ENCODE measurements at places on chromosomes 3 and 15.

DNA sequence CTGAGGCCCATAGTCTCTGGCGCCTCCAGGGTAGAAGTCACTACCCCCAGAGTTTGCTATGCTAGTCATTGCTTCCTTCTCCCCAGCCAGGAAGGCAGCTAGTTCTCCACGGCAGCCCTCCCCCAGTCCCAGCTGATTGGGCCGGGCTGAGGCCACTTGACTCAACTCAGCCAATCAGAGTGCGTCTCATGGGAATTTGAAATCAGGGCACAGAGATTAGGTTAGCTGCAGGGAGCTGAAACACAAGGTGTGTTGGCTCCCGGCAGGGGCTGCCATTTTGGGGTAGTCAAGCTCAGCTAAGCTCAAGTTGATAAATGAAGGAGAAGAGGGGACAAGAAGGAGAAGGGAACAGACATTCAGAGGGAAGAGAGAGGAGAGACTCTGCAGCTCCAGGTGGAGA, 32.8 kb downstream of the LINGO1 start:
- no peak for DNase-seq

DNA sequence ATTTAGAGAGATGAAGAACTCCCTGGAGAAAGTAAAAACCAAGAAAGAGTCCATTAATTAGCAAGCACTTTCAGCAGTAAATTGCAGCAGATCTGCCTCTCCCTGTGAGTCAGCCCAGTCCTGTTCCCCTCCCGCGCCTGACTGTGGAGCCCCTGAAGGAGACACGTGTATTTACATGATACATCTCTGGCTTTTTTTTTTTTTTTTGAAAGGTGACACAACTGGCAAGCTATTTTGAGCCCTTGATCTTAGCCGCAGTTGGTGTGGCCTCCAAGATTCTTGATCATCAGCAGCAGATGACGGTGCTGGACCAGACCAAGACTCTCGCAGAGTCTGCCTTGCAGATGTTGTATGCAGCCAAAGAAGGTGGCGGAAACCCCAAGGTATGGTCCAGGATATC, 271.8 kb upstream of the TPM1 start:
- DNase-seq = no peak

GRCh38 chr15:43930556-43930955, 103.8 kb downstream of the WDR76 start:
- DNase-seq = no peak

- DNase-seq = no peak
Measured at GRCh38 chr15:38532728-38533127, 31.9 kb downstream of the RASGRP1 start.

- DNase-seq = no peak
Measured at GRCh38 chr3:116930786-116931185, 221.2 kb downstream of the TUSC7 start.

- no peak for DNase-seq
Measured at GRCh38 chr3:146839727-146840375, 234.7 kb upstream of the PLSCR5 start.

GRCh38 chr3:46966811-46967210, 9.7 kb downstream of the CCDC12 start:
- DNase-seq = no peak

- no peak for DNase-seq
Measured at GRCh38 chr3:133870822-133871221, 24.9 kb downstream of the RAB6B start.

DNA sequence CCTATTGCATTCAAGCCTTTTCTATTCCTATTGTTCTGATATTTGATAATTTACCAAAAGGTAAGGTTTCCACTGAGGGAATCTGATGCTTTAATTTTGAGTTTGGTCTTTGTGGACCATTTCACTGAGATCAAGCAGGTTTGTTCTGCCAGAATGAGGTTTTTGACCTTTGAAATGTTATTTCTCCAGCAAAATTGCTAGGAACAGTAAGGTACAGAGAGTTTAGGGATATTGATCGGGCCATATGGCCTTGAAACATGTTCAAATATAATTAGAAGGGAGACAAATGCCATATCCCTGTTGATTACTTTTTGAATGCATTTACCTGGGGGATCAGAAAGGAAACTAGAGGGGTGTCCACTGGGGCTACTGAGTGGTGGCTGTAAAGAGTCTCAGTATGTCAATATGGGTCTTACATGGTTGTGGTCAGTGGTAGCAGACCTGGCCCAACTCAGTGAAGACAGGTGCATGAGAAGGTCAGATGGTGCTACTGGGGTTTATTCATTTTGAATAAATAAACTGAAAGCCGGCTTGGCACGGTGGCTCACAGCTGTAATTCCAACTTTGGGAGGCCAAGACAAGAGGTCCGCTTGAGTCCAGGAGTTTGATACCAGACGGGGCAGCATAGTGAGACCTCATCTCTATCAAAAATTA, 100.2 kb downstream of the SV2B start:
- DNase-seq = no peak

DNA sequence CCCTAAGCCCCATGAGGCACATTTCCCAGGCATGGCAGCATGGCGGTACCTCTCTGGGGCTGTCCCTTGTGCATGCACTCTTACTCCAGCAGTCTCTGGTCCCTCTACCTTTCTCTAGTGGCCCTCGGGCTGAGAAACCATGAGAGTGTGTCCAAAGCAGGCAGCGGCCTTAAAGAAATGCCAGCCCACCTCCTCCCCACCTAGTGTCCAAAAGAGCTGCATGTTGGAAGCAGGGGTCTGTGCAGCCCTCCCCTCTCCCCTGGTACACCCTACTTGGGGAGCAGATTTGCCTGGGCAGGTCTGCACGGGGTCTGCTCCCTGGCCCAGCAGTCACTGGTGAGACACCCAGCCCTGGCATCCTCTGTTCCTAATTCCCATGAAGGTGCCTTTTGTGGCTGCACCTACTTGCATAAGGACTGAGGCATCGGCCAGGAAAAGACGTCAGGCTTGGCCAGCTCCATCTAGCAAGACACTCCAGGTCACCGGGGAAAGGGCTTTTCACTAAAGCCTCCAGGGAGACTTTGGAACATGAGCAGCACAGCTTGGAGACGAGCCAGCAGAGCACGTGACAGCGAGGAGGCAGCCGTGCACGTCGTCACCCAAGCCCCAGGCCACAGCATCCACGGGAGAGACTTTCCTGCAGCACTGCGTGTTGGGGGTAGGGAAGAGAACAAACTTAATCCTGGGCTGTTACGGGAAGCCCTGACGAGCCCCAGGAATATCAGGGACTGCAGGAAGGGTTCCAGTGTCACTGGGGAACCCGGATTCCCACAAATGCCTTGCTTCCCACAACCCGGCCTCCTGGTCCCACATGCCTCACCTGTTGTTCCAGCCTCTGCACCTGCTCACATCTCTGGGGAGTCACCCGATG, 38.8 kb downstream of the TM2D3 start:
- DNase-seq = no peak

GRCh38 chr15:59177317-59177660, 29.4 kb upstream of the LDHAL6B start:
- no peak for DNase-seq

GRCh38 chr3:132232231-132232792, 84.9 kb upstream of the ACP3 start:
- DNase-seq = no peak

GRCh38 chr3:132378846-132379245, 38.5 kb upstream of the DNAJC13 start:
- DNase-seq = no peak

DNA sequence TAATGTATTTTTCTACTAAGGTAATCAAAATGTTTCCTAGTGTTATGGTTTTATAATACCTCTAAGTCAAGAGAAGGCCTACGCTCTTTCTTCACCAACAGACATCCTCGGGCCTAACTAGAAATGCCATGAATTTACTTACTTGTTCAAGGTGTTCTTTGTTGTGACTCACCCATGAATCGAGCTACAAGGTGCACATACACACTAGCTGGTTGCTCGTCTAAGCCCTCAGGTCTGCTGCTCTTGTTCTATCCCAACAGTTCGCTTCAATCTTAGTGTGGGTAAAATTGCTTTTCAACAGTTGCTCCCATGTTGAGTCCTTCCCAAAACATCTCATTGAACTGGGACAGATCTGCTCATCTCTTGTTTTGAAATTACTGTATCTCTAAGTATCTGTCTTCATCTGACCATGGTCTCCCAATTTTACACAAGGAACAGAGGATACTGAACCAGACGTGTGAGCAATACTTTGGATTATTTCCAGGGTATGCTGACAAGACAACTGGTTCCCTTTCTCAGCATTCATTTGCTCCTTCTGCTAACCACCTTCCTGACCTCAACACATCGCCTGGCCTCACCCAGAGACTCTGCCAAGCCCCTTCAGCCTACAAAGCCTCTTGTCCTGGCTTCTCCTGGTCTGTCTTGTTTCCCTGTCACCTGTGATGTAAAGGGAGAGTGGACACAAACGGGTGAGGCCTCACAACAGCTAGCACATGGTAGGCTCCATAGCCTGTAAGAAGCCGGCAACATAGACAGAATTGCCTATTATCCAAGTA, 84.2 kb downstream of the NEDD4 start:
- DNase-seq = no peak

DNA sequence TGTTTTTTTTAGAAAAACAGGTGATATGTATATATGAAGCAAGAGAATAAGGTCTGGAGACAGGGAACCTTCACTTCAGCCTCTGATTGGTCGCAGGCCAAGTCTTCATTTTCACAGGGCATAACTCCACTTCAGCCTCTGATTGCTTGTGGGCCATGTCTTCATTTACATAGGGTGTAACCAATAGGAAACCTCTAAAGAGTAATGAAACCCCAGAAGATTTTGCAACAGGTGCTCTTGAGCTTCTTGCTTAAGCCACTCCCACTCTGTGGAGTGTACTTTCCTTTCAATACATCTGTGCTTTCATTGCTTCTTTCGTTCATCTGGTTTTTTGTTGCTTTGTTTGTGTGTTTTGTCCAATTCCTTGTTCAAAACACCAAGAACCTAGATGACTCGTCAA, 22.6 kb upstream of the SCG3 start:
- no peak for DNase-seq

DNA sequence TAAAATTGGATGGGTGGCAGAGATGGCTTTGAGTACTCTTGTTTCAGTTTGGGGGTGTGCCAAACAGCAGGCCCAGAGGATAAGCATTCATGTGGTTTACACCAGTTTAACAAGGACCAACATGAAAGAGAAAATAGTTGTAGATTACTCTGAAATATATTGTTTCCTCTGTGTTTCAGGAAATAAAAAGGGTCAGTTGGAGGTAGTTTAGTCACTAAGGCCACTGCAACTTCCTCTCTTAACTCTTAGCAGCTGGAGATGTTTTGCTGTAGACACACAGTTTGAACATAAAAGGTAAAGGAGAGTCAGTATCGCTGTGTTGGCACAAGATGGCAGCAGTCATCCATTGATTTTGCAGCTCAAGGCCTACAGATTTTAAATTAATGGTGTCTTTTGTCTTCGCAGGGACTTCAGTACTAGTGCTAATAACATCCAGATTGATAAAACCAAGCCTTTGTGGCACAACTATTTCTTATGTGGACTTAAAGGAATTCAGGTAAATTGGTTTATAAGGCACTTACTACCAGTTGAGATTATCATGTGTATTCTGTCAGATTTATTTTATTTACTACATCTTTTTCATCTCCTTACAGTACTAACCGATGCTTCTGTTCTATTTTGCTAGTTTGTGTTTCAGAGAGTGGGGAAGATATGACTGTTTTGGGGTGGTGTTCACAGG, 65.5 kb downstream of the GALK2 start:
- no peak for DNase-seq

- no peak for DNase-seq
Measured at GRCh38 chr3:37946531-37946889, 44.1 kb upstream of the VILL start.

DNA sequence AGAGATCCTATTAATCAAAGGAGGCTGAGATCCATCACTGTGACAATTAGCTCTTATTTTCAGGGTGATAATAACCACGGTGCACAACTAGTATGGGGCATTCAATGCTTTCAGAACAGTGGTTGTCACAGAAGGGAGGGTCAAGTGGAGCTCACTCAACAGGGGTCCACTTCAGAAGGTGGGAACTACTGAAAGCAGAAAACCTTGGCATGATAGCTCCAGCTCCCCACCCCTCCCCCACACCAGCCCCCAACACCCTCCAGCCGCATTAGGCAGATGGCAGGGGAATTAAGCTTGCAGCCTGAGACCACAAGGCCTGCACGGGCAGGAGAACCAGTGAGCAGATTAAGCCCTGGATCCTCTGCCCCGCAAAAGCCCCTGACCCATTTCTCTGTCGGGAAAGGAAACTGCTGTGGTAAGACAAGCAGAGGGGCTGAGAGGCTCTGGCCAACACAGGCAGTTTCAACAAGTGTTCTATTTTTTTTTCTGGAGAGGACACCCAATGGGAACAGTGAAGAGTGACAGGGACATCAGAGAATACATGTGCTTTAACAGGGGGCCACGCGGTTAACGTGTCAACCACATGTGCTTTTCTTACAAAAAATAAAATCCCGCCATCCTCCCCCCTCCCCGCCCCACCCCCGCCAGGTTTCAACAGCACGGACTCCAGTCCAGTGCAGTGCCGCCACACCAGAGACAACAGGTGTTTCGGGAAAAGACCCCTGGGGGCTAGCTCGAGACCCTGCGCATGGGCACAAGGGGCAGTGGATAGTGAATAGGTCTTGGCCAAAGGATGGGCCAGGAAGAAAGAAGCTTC, 997 bp downstream of the FYCO1 start:
- no peak for DNase-seq

GRCh38 chr3:62812631-62813030, 62.6 kb downstream of the CADPS start:
- no peak for DNase-seq

DNA sequence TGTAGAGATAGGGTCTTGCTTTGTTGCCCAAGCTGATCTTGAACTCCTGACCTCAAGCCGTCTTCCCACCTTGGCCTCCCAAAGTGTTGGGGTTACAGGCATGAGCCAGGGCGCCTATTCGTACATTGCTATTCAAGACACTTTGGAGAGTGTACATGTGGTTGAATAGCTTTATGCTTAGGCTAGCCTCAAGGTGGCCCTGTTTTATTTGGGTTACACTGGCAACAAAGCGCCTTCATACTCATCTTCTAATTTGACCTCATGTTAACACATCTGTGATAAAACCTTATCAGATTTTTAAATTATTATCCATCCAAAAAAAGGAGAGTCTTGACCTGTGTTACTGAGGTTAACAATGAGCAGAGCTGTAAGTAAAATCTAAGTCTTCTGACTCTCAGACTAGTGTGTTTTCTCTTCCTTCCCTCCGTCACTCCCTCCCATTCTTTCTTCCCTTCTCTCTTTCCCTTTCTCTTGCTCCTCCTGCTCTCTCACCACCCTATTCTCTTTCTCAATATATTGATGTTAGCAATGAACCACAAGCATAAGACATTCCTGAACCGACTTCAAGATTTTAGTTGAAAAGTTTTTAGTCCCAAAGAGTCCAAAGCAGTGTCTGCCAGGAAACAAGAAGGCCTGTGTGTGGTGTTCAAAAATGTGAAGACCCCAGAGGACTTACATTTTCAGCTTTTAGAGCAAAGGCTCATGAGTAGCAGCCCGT, 603.7 kb upstream of the CFAP20DC start:
- no peak for DNase-seq

GRCh38 chr3:65200310-65200970, 512.6 kb upstream of the ADAMTS9 start:
- DNase-seq = no peak

DNA sequence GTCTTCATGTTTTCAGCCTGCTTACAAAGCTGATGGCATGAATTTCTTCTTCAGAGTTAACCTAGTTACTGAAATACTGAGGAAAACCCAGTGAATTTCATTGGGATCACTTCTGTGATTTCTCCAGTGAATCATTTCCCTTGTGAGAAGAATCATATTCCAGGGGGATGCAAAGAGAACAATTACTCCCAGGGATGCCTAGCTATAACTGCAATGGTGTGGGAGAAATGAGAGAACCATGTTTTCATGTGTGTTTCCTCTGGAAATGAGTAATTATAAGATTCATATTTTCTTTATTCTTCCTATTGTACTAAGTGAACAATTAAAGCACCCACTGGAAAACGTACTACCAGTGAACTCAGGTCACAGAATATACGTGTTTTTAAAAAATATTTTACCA, 485.4 kb downstream of the GRM7 start:
- DNase-seq = no peak

All from stimulated activated CD4-positive, alpha-beta T cell treated with anti-CD3 and anti-CD28 coated beads, TNF-alpha, amount 100 ng/mL, for 4 hours (primary cell).